ENCODE measurements at places on chromosomes 13 and 19.

DNA sequence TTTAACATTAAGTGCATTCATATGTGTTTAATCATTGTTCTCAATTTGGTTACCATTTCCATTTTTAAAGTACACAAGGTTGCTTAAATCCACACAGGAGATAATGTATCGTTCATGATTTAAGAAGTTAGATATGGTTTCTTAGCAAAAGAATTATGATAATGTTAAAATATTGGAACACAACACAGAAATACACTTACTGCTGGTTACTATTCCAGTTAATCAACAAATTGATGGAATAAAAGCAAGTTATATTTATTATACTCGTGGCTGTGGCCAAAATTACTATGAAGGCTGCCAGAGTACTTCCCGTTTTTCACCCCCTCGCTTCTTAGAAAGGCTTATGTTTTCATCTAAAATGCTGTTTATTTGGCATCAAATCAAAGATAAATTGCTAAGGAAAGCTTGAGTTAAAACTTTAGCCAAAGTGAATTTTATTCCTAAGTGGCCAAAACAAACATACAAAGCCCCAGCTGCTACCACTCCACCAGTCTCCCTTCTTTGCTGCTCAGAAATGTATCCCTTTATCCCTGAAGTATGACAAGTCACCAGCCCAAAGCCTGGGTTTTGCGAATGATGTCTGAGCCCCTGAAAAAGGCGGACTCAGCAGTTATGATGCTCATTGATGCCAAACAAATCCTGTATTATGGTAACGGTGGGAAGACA, 27.7 kb downstream of the LCP1 start:
- no peak for DNase-seq

DNA sequence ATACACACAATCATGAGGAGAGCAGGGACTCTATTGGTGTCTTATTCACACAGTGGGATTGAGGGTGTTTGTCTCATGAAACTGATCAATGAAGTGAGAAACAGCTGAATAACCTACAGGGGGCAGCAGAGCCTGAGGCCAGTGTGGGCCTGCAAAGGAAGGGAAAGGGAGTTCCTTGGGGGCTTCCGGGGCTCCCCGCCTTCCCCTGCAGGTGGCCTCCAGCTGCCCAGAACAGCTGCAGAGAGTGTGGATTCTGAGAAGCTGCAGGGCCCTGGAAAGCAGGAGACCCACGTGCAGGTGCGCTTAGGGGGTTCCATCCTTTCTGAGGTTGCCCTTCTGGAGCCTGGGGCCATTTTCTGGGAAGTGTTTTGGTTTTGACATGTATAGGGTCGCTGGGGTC, 20.1 kb downstream of the ZNF763 start:
- DNase-seq: peak; percentile 10

- no peak for DNase-seq
Observed at GRCh38 chr13:32016631-32017030, 14.9 kb upstream of the FRY start.

DNA sequence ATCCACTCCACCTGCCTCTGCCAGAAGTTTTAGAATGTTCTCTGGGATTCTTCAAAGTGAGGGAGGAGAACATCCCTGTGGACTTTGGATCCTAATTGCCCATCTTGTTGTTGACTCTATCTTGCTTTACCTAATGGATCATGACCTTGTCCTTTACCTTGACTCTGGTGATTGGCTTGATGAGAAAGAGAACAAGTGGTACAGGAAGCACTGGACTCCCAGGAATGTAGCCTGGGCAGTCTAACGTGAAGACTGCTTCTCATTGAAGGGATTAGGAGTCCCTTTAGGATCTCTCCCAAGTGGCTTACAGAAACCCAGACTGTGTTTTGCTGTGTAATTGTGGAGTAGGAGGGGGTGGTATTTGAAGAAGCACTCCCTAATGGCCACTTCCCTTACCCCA, 63.9 kb downstream of the SLC10A2 start:
- DNase-seq: no peak

- DNase-seq: no peak
Observed at GRCh38 chr13:39751805-39752204, 96.3 kb downstream of the COG6 start.

- DNase-seq: no peak
Observed at GRCh38 chr19:58003174-58003828, 681 bp upstream of the ZNF606 start.

DNA sequence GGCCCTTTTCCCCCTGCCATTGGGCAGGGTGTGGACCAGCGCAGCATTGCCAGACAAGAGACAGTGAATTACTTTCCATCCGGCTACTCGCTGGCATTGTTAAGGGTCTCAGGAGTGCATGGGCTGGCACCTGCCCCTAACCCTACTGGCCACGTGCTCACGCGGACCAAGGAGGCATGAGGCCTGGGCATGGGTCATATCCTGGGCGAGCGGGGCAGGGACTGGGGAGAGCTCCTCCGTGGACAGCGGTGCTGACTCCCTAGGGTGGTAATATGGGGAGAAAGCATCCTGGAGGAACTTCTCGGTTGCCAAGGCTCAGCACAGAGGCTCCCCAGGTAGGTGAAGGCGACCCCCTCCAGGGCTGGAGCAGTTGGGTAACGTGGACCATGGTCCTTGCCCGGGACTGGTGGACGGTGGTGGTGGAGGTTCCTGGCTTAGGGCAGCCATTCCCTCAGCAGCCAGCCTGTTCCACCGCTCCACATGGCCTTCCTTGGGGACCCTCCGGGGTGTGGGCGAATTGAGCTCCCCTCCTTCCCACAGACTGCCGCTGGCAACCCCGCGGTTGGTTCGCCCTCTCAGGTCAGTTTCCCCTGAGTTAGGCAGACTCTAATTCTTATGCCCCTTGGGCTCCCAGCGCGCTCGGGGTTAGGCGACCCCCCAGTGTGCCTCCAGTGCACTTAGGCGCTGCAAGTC, 465.1 kb downstream of the SLITRK5 start:
- no peak for DNase-seq

GRCh38 chr13:99381766-99382165, 74.6 kb upstream of the GPR183 start:
- no peak for DNase-seq

DNA sequence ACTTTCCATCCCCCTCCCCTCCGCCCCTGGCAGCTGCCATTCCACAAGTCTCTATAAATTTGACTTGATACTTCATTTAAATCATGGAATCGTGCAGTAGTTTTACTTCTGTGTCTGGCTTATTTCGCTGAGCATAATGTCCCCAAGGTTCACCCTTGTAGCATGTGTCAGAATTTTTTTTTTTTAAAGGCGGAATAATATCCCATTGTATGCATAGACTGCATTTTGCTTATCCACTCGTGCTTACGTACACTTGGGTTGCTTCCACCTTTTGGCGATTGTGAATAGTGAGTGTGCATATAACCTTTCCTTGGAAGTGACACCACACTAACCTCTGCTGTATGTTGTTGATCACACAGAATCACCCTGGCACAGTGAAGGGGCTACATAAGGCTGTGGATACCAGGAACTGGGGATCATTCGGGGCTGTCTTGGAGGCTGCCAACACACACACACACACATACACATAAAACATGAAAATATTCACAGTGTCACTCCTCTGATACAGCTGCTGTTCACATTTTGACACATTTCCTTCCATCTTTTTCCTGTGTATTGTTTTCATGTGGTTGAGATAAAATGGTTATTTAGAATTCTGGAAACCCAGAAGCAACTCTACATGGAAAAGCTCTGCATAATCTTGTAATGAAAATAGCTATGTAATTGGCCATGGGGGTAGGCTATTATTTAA, 13.3 kb downstream of the ZNF71 start:
- no peak for DNase-seq

DNA sequence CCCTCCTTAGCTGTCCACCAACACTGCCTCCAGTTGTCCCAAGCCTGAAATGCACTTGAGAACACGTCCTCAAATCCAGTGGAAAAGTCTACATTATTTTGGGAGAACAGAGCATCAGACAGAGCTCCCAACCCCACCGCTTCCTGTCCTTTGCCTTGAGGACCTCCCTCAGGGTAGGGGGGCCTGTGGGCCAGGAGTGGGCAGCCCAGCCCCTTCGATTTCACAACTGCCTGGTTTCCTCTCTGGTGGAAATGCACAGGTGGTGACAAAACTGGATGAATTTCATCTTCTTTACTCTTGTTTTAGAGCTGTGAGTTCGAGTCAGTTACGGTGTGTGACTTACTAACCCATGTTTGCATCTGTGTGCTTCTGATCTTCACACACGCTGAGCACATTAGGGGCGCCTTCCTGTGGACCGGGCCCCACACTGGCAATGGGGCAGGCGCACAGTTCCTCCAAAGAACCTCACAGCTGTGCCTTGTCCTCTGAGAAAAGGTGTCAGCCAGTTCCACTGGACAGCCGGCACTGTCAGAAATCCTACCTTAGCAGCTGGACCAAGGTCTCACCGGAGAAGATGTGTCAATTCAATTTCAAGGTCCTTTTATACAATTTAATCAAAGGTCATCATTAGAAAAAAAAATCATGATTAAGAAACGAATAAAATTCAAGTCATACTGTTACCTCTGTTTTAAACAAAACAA, 80.2 kb downstream of the IRS2 start:
- DNase-seq: no peak

DNA sequence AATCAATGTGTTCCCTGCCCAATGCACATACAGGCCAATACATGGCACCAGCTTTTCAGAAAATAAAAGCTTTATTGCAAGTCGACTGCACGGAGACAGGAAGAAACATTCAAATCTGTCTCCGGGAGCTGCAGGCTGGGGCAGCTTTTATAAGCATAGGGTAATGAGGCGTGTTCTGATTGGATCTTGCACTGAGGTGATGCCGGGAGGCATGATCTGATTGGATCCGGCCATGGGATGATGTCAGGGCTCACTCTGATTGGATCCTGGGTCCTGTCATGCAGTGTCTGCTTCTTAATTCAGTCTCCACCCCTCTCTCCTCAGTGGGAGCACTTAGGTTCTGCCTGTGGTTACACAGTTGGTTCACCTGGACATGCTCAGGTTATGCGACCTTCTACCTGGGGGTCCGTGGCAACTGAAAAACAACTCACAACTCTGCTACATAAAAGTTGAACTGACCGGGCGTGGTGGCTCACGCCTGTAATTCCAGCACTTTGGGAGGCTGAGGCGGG, 11.8 kb upstream of the FBN3 start:
- DNase-seq: no peak

DNA sequence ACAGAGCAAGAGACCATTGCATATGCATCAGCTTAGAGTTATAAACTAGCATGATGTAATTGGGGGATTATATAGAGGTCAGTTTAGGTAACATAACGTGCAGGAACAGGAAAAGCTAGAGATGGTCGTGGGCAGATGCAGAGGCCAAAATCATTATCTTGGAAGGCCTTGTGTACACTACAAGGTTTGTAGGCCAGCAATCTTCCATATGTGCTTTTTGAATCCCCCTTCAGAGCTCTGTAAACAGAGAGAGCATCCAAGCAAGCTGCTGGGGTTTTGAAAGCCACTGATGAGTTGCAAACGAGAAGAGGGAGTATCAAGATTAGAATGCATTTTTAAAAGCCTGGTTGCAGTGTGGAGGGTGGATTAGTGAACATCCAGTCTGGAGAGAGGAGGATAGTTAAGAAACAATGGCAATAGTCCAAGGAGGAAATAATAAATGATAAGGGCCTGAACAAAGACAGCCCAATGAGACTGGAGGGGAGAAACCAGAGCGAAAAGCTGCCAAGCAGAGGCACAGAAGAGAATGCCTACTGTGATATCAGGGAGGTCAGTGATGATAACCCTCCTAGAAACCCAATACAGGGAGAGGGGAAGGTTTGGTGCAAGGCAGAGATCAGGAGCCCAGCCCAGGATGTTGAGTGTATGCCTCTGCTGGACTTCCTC, 109.6 kb downstream of the ZAR1L start:
- DNase-seq: no peak

GRCh38 chr13:41416276-41416675, 41.1 kb upstream of the RGCC start:
- no peak for DNase-seq

GRCh38 chr19:53057904-53058580, 13.5 kb downstream of the ERVV-2 start:
- no peak for DNase-seq

DNA sequence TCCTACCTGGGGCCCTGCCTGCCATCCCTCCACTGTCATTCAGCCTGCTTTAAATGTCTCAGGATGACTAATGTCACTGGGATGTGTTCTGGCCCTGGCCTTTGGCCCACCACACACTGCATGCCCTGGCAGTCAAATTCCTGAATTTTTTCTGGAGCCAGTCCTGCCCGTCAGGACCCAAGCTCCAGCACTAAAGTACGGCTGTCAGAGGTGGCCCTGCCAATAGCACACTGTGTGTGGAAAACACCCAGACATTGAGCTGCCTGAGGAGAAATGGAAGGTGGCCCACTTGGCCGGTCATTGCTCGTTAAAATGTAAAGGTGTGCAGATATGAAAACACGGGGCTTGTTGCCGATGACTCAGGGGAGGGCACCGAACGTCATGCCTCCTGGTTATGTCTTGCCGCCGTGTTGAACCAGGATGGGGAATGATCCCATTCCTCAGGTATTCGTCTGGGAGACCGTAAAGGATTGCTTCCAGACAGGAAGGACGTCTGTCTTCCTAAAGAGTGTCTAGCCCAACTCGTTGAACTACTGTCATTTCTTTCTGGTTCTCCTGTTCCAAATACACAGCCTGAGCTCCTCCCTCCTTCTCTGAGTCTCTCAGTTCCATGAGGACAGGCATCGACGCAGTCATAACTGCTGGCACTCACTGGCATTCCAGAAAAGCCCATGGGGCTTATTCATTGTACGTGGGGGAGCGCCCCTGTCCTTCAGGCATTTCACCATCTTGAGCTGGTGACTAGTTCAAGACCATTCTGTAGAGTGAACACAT, 40.6 kb downstream of the COL4A2 start:
- no peak for DNase-seq

DNA sequence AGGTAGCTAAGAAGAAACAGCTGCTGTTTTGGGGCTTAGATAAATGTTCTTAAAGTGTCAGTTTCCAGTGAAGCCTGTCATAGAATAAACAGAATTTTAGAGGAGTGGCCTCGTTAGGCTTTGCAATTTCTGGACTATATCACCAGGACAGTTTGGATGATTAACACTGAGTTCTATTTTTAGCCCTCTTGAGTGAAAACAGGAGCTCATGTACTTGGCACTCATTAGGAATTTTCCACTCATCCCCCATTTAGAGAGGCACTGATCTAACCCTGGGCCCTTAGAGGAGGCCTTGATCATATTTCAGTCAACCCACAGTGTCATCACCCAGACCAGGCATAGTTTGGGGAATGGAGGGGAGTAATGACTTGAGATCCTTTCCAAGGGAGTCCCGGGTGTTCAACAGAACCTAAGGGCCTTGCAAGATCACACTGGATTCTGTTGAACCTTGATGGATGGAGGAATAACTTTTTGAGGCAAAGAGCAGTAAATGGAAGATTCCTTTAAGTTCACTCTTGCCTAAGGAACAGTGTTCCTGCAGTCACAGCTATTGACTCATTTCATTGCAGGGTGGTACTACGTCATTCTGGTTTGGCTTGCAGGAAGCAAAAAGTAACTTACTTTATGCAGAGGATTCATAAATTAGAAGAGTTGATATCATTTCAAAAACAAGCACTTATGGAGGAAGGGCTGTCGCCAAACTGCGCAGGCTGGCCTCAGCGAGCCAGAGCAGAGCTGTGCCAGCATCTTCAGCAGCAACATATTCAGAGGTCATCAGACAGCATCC, 160.2 kb downstream of the SLC7A1 start:
- no peak for DNase-seq
